ENCODE measurements at places on chromosomes 7 and 10.

DNA sequence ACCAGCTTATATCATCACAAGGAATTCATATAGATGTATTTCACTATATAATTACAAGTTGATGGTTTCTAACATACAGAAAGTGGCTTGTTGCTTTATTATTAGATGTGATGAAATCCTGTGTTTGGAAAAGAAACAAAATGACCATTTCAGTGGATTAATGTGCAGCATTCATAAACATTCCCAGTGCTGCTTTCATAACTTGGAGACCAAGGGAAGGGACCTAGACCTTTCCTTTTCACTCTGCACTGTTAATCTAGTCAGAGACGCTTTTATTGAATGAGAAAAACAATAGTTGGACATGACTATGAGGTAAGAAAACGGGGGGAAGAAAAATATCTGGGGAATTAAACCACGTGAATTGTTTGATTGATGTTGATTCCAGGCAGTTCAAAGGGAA lies 160.0 kb downstream of the HDAC9 start:
- DNase-seq = no peak

- no peak for DNase-seq
These were observed 2.3 kb downstream of the ERLIN1 start for GRCh38 chr10:100183481-100183880.

- DNase-seq = no peak
These were observed 2.4 kb downstream of the ABCC2 start for GRCh38 chr10:99784727-99785441.

- no peak for DNase-seq
These were observed 333.6 kb downstream of the LRRTM3 start for GRCh38 chr10:67259319-67259929.

DNA sequence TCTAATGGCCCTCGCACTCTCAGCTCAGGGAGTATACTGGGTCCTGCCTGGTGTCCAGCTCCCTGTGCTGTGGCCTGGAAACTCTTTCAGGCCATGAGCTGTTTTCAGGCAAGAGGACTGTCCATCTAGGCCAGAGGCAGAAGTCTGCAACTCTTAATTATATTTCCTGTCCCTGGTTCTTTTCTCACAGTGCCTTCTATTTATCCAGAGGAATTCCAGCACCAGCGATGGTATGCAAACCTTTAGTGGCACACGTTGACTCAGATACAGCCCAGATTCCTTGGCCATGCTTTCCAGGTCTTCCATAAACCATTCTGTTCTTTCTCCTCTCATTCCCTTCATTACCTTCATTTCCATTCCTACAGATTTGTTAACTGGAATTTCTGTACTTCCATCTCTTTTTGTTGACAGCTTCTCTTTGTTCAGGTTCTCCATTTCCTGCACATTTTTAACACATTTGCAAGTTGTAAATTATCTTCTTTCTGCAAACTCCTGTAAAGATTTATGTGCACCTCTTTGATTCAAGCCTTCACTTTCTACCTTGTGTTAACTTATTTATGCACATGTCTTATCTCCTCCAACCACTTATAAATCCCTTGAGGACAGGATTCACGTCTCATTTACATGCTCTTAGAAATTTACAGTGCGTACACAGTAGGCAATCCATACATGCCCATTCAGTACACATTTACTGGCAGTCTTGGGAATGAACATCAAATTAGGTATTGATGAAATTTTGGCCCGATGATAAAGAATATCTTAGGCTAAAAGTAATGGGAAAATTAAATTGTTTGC lies 172.1 kb downstream of the CELF2 start:
- no peak for DNase-seq

DNA sequence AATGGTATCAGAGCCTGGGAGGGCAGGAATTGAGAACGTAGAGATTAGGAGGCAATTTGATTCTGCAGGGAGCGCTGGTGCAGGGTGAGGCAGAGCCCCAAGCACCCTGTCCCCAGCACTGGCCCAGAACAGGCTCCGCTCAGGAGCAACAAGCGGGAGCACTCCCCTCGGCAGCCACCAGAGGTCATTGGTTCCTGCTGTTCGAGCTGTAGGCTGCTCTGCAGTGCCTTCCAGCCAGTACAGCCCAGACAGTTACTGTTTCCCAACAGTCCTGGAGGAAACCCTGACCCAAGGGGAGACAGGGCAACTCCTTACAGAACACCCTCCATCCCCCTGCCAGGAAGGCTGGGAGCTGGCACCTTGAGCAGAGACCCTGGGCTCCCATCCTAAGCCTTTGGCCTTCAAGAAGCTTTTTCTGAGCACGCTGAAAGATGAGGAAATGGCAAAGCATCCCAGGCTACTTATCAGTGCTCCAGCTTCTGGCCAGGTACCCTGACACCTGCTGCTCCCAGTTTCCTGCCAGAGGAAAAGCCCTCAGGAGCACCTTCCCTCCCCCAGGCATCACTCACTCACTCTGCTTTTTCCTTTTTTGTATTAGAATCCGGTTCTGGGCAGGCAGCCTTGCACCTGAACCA lies 71.2 kb upstream of the EFCAB10 start:
- peak; percentile 52 for DNase-seq

GRCh38 chr7:123916240-123916724 lies 8.8 kb upstream of the SPAM1 start:
- DNase-seq = no peak

DNA sequence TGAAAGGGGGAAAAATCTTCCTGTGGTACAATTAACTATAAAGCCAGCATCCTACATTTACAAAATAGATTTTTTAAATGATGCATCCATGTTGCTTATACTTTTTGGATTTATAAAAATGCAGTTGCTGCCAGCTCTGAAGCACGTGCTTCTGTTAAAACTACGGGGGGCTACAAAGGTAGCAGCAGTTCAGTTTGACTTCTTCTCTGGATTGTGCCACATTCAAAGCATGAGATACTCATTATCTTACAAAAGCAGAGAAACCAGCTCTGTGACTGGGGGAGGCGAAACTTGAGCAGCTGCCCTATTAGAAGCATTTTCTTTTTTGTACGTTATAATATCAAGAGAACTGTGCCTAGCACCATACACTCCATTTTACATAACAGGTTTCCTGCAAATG lies 31.1 kb downstream of the NEUROD6 start:
- DNase-seq = no peak

DNA sequence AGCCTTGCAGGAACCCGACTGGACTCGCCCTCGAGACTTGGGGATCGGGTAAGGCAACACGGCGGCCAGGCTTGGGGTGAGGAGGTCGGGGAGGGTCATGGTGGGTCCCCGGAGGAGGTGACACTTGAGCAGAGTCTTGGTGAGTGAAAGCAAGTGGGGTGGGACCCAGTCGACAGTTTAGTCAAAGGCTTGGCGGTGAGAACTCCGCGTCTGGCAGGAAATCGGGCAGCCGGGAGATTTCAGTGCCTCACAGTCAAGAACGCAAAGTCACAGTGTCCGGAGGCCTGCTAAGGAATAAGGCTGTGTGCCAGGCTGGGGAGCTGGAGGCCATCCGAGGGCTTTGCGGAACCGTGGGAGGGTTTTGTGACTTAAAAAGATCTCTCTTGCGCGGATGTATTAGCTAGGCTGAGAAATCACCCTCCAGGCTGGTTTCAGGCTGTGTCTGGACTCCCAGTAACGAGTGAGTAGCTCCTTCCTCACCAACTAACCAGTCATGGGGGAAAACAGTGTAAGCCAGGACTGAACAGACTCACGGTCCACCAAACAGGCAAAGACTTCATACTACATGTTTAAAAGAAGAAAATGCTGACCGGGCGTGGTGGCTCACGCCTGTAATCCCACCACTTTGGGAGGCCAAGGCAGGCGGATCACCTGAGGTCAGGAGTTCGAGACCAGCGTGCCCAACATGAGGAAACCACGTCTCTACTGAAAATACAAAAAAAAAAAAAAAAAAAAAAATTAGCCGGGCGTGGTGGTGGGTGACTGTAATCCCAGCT lies 613 bp downstream of the AP5Z1 start:
- DNase-seq = no peak

DNA sequence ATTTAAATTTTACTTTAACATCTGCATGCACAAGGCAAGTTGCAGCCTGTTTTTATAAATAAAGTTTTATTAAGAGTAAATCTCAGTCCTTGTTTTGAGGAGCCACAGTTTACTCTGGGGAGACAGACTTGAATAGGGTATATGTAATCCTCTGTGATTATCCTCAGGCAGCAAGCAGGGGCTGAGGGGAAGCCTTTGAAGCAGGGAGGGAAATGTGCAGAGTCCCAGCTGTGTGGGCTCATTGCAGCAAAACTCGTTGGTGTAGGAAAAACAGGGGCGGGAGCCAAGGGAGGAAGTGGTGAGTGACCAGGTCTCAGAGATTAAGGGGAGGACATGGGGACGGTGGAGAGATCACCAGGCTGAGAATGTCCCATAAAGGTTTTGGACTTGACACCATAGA lies 34.3 kb upstream of the SMC3 start:
- no peak for DNase-seq

DNA sequence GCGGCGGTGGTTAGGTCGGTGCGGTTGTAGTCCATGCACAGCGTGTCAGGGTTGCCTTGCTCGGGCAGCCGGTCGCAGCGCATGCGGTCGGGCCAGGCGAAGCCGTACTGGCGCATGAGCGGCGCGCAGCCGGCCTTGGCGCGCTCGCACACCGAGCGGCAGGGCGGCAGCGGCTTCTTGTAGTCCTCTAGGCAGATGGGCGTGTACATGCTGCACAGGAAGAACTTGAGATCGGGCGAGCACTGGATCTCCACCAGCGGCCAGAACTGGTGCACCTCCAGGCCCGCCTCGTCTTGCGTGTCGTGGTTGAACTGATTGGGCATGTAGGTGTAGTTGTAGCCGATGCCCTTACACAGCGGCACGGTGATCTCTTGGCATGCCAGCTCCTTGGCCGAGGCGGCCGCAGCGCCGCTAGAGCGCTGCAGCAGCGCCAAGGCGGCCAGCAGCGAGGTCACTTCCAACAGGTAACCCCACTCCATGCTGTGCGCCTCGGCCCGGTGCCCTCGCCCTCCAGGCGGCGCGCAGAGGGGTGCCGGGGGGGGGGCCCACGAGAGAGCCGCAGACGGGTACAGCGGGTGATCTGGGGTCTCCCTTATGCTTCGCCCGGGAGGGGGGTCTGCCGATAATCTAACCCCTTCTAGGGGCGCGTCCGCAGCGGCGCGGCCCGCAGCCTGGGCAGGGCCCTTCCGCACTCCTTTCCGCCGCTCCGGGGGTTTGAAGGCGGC lies 983 bp downstream of the FZD8 start:
- DNase-seq = peak; percentile 54

- no peak for DNase-seq
These were observed 198.7 kb downstream of the SKIDA1 start for GRCh38 chr10:21326594-21327288.

GRCh38 chr10:19652750-19653149 lies 163.5 kb upstream of the PLXDC2 start:
- no peak for DNase-seq

DNA sequence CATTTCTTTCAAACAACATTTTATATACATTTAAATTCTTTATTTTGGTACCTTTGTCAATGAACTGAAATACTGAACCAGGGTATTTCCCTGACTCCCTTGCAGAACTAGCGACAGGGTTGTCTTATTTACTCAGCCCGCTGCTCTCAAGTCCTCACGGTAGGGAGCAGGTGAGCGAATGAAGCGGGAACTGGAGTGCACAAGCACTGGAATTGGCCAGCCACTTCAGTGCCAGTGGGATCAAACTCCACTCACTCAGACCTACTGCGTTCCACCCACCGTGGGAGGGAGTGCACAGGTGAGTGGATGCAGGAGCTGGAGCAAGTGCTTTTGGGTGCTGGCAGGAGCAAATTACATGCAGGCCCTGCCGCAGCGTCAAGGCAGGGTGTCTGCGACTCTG lies 28.1 kb upstream of the NEUROD6 start:
- no peak for DNase-seq

DNA sequence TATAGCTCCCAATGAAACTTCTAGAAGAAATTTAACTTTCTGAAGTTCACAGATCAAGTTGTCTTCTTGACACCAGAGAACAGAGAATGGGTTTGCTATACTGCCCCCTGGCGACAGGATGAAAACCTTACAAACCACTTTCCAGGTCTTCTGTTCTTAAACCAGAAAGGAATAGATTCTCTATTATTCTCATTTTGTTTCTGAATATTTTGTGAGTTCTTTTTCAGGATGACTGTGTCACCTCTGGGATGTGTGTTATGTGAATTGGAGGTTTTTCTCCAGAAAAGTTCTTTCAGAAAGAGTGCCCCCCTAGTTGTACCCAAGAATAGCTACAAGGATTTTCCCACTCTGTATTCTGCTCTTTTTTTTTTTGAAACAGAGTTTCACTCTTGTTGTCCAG lies 6.3 kb downstream of the IFT22 start:
- no peak for DNase-seq

DNA sequence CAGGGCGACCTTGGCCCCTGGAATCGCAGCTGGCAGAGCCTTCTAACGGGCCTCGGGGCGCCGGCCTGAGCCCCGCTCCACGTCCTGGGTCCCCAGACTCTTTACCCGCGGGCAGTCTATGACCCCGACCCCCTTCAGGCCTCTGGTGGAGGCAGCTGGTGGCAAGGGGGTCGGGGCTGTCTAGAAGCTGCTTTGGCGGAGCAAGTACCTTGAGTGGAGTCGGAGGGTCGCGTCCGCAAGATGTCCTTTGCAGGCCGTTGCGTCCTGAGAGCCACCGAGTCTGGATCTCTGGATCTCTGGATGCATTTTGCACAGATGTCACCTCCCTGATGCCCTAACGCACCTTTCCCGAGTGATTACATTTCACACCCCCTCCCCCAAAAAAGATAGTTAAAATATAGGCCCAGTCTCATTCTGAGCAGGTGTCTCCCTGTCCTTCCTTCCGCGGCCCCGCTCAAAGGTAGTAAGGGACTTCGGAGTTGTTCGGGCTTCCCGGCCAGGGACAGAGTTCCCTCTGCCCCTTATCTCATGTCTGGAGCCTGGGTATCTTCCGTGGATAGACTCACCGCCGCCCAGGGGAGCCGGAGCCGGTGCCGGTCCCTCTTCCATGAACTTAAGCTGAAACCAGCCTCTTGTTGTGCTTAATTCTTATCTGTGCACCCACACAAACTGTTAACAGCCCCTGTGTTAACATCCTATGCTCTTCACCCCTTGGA lies 457 bp downstream of the ACADSB start:
- no peak for DNase-seq

- no peak for DNase-seq
These were observed 29.0 kb upstream of the DGKI start for GRCh38 chr7:137875746-137876145.

GRCh38 chr7:155965010-155965409 lies 152.7 kb upstream of the SHH start:
- DNase-seq = no peak

GRCh38 chr10:6065835-6066234 lies 3.7 kb upstream of the IL2RA start:
- no peak for DNase-seq

- no peak for DNase-seq
These were observed 113.8 kb upstream of the GLI3 start for GRCh38 chr7:42350801-42351200.

DNA sequence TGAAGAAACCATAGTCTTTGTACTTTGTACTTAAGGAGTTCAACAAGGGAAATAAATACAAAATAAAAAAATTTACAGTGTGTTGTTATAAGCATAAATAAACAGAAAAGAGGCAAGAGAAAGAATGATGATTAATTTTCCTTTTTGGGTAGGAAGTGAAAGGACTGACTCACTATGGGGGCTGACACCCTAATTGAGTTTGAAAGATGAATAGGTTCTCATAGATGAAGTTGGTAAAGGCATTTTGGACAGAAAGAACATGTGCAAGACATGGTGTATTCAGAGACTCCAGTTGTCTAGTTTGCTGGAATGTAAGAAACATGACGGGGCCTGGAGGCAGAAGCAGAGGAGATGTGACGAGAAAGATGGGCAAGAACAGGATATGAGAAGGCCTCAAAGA lies 83.7 kb downstream of the VPS50 start:
- peak; percentile 1 for DNase-seq

Measured in AG09319 (cell line).